ENCODE measurements at places on chromosomes 16 and 17.

- no peak for DNase-seq
Observed at GRCh38 chr17:72710202-72710601, 382.3 kb downstream of the SLC39A11 start.

- DNase-seq = no peak
Observed at GRCh38 chr17:41787021-41787418, 509 bp upstream of the JUP start.

DNA sequence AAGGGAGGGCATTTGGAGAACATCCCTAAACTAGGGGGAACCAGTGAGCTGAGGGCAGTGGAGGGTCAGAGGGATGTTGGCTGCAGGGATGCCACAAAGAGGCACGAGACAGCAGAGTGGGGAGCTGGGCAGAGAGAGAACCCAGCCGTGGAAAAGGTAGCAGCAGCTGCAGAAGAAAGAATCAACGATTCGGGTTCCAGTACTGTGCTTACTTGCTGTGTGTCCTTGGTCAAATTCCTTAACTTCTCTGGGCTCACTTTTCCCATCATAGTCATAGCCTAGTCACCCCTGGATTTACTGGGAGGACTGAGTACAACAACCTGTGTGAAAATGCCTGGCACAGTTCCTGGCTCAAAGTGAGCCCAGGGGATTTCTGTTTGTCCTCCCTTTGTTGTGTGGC is 12.8 kb upstream of the MMP2 start:
- no peak for DNase-seq

DNA sequence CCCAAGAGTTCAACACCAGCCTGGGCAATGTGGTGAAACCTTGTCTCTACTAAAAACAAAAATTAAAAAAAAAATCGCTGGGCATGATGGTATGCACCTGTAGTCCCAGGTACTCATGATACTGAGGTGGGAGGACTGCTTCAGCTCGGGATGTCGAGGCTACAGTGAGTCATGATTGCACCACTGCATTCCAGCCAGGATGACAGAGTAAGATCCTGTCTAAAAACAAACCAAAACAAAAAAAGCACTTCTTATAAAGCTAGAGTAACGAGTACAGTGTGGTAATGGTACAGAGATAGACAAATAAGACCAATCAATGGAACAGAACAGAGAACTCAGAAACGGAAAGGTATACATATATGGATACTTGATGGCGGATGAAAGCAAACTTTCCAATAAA is 4.4 kb downstream of the NSMCE1 start:
- DNase-seq = no peak
